ENCODE measurements at places on chromosomes 7 and 10.

DNA sequence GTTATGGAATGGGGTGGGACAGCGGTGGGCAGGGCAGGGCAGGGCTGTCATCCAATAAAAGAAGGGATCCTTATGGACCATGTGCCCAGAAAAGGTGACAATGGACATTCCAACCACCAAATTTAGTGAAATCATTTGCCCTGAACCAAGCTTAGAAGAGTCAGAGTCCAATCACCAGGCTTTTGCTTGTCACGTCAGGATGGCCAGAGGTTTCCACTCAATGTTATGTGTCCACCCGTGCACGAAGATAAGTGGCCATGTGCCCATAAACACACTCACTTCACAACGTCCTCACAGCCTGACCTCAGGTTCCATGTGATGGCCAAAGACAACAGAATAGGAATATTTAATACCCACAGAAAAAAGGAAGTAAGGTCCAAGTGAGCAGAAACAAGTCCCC, 36.6 kb upstream of the PLPP4 start:
- DNase-seq: no peak

DNA sequence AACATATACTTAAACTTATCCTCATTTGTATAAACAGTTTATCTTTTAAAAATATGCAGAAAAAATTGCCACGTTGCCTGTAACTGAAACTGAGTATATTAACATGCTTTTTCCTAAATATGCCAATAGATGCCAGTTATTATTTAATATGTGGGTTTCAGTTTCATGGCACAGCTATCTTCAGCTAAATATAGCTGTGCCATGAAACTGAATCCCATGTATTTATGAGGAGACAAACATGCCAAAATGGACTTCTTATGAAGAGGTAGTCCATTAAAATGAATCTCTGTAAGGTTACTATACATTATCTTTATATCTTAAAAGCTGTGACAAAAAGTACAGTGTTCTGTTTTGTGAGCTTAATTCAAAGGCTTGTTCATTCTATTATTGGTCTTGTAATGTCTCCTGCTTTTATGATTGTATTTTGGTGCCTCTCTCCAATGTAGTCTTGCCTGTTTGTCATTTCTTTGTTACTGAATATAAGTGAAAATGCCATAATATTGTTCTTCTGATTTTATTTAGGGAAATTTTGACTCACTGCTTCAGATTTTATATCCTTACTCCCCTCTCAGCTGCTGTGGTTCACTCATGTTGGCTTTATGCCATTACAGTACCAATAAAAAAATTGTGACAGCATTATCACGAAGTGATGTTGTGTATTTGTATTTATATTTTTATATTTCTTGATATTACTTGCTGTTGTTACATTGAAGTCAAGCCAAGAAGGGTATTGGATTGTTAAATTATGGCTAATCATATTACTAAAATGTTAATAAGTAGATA, 34.3 kb upstream of the CACNA2D1 start:
- DNase-seq: peak; percentile 64

DNA sequence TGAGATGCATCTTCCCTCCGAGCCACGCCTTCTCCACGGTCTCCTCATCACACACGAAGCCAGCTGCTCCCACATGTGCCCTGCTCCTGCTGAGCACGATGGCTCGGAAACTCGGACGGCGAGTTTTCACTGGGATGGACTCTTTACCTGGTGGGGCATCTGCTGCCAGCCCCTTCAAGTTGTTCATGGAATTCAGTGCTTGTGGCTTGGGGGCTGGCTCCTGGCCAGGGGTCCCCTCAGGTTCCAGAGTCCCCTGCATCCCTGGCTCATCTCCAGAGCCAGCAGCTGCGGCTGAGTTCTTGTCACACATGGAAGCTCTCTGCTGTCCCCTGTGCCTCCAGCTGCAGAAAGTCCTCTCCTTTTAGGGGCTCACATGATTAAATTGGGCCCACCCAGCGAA, 654.0 kb downstream of the SDK1 start:
- peak; percentile 71 for DNase-seq

GRCh38 chr7:134703782-134704181, 57.1 kb downstream of the BPGM start:
- no peak for DNase-seq

GRCh38 chr7:44368455-44368854, 43.1 kb upstream of the CAMK2B start:
- DNase-seq: no peak

DNA sequence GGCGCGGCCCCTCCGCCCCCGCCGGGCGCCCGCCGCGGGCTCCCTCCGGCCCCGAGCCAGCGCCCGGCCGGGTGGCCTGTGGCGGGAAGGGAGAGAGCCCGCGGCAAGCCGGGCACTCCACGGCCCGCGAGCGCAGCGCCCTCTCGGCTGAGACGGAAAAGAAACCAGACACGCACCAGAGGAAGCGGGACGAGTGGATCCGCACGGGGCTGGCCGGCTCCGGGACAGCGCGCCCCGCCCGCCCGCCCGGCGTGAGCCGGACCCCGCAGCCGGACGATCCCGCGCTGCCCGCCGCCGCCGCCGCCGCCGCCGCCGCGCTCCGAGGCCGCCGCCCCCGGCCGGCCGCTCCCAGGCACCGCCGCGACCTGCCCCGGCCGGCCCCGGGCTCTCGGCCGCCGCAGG, 300 bp downstream of the ARHGAP21 start:
- no peak for DNase-seq

DNA sequence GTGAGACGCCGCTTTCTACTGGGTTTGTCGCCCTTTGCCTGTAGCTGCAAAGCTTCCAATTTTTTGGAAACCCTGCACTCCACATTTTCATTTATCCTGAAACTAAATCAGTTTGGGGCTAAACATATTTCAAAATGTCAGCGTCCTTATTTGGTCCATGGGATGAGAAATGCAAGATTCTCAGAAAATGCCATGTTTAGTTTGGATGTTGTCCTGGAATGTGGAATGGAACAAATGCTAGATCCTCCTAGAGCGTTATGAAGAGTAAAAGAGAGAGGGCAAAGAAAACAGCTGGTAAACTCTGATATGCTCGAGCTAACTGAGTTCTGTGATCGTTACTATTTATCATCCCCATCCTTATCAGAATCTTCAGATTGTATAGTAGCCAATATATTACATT, 236.9 kb downstream of the KLF6 start:
- DNase-seq: no peak

GRCh38 chr10:131249238-131249954, 62.1 kb downstream of the TCERG1L start:
- no peak for DNase-seq

DNA sequence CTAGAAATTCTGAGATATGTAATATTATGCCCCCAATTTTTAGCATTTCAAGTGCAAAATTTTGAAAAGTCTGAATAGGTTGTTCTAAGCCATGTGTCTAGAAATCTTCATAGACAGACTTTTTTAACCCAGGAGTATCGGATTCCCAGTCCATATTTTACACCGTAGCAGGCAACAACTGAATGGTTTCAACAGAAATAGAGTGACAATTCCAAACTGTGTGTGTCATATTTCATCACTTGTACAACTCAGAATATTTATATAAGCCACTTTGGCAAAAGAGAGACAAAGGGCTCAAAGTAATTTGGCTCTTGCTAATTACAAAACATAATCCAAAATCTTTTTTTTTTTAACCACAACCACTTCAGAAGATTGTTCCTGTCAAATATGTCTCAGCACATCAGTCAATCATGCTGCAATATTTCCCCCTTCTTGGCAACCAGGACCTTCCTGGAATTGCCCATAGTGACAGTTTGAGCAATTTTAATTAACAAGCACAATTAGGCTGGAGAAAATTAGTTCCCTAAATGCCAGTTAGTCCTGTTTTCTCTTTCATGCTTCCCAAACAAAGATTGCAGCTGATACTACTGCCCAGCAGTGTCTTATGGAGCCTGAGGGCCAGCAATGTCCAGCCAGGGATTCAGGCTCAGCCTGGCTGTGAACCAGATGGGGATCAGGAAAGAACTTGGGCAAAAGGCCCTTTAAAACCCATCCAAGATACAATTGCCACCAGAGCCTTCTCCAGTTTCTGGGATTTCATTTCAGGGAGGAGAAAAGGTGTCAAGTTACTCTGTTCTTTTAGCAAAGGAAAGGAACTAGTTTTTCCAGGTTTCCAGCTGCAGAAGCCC, 533.3 kb upstream of the GHITM start:
- peak; percentile 64 for DNase-seq

- no peak for DNase-seq
Observed at GRCh38 chr10:6348096-6348874, 145.6 kb downstream of the PFKFB3 start.

DNA sequence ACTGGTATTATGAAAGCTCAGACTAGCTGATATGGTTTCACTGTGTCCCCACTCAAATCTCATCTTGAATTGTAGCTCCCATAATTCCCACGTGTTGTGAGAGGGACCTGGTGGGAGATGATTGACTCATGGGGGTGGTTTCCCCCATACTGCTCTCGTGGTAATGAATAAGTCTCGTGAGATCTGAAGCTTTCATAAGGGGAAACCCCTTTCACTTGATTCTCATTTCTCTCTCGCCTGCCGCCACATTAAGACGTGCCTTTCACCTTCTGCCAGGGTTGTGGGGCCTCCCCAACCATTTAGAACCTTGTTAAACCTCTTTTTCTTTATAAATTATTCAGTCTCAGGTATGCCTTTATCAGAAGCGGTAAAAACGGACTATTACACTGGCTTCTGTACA, 40.3 kb downstream of the COL13A1 start:
- no peak for DNase-seq

DNA sequence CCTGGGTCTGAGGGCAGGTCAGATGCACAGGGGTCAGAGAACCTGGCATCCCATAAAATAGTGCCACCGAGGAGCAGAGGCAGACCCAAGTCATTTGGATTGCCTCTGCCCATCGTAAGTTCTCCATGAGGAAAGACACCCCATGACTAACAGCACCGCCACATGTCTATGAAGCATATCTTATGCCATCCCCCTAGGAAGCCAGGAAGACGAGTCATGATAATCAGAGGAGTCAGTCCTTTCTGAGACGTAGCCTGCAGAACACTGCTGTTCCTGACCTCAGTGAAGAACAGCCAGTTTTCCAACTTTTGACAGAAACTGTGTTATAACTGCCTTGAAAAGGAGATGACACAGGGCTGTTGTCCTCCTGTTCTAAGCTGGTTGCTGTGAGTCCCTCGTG, 51.2 kb downstream of the INSYN2A start:
- no peak for DNase-seq

DNA sequence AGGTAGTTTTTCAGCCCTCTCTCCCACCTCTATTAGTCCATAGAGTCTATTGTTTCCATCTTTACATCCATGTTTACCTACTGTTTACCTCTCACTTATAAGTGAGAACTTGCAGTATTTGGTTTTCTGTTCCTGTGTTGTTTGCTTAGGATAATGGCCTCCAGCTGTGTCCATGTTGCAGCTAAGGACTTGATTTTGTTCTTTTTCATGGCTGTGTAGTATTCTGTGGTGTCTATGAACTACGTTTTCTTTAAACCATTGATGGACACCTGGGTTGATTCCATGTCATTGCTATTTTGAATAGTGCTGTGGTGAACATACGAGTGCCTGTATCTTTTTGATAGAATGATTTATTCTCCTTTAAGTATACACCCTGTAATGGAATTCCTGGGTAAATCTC, 292.4 kb downstream of the PHF14 start:
- no peak for DNase-seq

- no peak for DNase-seq
Observed at GRCh38 chr10:43482319-43483078, 45.6 kb downstream of the ZNF487 start.

DNA sequence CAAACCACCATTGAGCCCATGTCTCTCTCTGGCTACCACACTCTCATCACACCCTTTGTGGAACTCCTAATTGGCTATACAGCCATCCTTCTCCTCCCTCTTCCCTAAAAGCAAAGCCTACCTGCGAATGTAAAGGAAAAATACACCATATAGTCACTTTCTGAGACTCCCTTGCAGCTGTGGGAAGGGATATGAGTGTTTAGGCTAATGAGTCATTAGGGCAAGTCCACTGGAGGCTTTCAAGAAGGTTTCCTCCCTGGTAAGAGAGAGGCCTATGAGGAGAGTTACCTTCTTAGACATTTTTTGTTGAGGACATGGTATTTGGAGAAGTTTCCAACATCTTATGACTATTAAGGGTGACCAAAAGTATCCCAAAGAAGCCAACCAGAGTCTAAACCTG, 4.1 kb upstream of the TMEM243 start:
- DNase-seq: no peak

- no peak for DNase-seq
Observed at GRCh38 chr10:120612756-120613155, 155.7 kb downstream of the PLPP4 start.

DNA sequence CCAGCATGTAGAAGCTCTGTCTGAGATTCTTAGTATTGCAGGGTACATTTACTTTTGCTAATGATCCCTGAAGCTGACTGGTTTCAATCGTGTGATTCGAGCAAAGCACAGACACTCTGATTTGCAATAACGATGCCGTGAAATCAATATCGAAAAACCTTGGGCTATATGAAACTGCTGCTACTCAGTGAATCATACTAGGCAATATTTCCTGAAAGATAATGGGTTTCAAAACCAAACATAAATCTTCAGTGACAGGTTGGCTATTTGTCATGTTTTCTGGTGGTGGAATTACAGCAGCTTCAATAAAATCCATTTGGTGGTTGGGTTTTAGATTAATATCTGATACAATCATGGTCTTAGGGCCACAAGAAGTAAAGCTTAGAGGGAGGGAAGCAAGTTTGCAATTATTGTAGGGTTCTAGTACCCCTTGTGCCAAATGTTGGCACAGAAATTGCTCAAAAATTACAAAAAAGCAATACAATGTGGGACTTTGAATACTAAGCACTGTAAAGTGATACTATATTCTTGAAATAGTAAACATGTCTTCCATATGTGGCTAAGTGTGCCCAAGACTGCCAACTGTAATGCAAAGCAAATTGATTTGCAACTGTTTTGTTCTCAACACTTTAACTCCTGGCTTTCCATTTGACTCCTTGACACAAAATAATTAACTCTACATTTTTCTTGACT, 112.4 kb upstream of the JAZF1 start:
- DNase-seq: no peak

DNA sequence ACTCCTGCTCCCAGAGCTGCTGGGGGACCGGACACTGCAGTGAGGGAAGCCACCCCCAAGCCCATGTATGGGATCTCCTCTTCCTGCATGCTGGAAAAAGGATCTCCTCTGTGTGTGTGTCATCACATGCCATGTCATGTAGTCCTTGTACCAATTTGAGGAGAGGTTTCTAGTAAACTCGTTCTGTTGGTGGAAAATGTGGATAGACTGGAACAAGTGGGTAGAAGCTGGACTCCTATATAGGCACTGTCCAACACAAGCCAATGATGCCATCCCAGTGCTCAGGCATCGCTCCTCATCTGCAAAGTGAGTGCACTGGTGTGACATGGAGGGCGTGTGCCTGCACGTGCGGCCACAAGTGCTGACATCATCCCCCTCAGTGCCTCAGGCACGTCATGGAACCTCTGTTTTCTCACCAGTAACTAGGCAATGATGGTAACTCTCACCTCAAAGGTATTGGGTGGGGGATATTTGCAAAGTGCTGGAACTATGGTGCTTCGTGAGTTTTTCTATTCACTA, 19.3 kb downstream of the MYO1G start:
- DNase-seq: no peak

Measured in NCI-H1105 treated with DMSO at 0.1 percent for 48 hours (cell line).